Stimulated activated CD4-positive, alpha-beta T cell treated with anti-CD3 and anti-CD28 coated beads, Interleukin-1b, Interleukin-23, amount 100 ng/mL, for 48 hours (primary cell): ENCODE measurements at places on chromosomes 5 and 9.

- DNase-seq, result no peak
Observed at GRCh38 chr9:120434532-120434931, 145.4 kb downstream of the CDK5RAP2 start.

DNA sequence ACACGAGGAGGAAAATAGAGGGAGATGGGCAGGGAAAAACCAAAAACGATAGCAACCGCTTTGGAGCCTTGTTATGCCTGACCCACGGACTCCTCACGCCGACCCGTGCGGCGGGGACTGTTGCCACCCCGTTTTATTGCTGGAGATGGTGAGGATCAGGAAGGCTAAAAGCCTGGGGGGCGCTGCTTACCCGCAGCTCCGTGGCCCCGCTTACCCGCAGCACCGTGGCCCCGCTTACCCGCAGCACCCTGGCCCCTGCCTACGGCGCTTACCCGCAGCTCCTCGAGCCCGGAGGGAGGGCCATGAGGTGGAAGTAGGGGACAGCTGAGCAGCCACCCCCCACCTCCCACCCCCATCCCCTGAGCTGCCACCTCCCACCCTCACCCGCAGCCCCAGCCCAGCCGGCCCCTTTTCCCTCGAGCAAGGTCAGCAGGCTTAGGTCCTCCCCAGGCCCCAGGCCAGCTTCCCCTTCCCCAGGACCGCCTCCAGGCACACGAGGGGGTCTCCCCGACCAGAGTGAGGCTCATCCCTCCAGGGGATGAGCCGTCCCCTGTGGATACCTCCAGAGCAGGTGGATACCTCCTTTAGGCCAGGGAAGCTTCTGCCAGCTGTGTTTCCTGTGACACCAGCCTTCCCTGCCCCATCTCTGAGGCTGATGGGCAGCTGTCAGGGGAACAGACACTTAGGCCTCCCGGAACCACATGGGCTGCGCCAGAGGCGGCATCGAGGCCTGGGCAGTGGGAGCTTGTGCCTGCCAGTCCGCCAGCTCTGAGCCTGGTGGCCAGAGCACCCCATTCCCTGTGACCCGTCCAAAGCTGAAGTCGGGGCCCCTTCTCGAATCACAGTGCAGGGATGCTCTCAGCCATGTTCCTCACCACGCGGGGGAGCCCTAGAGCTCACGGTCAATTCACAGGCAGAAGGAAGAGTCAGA lies 92.3 kb downstream of the LMX1B start:
- DNase-seq, result peak; percentile 71

DNA sequence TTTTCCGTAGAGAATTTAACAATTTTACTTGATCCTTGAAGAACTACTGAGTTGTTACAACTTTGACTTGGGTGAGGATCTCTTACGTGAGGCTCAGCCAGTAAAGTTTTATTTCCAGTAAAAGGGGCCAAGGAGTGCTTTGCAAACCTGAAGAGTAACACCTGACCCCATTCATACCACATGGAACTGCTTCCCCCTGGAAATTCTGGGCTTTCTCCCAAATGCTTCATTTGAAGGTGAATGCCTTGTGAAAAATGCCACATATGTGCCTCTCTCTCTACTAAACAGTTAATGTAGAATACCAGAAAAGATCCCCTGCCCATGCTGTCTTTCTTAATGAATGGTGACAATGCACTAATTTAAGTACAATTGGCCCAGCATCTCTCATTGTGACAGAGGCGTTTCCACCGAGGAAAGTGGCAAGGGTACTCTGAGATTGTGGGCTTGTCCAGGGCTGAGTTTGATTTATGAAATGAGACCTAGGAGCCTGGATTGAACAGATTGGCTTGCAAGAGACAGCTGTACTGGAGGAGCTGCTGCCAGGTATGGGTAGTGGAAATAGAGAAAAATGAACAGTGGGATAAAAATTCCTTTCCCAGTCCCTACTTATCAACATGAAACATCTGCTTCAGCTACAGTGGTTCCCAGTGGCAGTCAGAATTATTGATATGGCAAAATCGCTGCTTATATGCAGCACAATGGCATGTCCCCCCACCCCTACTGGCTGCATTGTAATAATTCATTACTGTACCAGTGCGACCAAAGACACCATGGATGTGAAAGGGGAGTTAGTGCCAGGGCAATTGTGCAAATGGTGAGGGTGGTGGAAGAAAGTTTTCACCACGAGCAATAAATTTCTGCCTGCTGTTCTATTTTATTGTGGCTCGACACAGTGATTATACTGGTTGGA lies 843.7 kb upstream of the WWC1 start:
- DNase-seq, result no peak

- no peak for DNase-seq
Observed at GRCh38 chr9:135165756-135166519, 78.5 kb downstream of the OLFM1 start.

DNA sequence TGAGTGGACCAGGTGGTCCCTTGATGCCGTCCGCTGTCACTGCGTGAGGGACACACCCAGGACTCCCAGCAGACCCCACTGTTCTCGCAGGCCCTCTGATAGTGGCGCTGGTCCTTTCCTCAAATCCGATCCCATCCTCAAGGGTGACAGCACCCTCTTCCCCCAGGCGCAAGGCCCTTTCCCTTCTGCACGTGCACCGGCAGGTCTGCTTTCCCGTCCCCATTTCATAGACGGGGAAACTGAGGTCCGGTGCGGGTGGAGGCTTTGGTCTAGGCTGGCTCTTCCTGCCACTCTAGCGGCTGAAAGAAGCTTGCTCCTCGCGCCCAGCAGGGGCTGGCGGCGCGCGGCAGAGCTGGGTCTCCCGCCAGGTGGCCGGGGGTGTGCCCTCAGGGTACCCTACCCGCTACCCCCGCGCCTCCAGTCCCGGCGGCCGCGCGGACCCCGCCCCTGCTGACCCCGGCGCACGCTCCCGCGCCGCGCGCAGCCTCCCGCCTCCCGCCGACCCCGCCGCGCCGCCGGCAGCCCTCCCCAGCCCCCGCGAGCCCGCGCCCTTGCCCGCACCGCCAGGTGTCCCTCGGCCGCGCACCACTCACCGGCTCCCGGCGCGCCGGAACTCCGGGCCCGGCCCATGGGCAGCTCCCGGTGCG lies 453 bp downstream of the RASGEF1C start:
- DNase-seq, result no peak

GRCh38 chr5:93831449-93831848 lies 90.0 kb upstream of the POU5F2 start:
- DNase-seq, result no peak

DNA sequence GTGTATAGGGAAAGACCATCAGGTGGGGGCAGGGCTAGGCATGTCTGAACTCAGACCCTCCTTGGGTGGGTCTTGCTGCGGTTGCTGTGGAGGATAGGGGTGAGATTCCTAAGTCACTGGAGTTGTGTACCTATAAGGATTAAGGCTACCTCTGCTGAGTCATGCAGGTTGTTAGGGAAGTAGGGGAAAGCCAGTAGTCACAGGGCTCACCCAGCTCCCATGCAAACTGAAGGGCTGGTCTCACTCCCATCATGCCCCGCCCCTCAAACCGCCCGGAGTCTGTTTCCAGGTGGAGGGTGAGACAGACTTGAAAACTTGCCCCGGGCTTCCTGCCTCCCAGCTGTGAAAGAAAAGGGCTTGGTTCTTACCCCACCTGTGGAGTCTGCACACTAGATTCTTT lies 161.8 kb downstream of the CAVIN4 start:
- no peak for DNase-seq

GRCh38 chr5:150576449-150576949 lies 64.0 kb upstream of the SYNPO start:
- no peak for DNase-seq

GRCh38 chr5:137935694-137936093 lies 46.4 kb downstream of the PKD2L2 start:
- no peak for DNase-seq

DNA sequence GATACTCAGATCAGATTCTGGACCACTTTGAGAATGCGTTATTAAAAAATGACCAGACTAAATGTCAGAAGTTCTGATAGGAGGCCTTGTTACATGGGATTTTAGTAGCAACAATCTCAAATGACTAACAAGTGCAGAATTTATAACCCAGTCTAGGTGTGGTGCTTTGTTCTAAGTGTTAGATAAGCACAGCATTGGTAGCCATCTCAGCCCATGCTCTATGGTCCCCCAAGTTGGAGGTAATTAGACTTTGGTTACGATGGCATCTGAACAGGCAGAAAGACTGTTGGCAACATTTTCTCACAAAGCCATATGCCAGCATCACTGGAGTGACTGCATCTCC lies 140.4 kb upstream of the RPS23 start:
- DNase-seq, result no peak

DNA sequence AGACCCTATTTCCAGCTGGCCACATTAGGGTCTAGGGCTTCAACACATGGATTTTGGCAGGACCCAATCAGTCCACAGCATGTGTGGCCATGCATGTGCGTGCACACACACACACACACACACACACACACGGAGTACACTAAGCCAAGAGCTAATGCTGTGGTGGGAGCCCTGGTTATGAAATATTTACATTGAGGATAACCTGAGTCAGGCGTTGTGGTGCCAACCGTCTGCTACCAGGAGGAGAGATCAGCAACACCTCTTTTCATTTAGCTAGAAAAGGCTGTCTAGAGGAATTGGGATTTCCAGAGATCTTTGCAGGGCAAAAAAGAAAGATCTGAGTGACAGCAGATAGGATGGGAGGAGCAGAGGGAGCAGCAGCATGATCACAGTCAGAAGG lies 141.5 kb downstream of the TRPM3 start:
- no peak for DNase-seq

- DNase-seq, result no peak
Observed at GRCh38 chr5:5039918-5040317, 100.2 kb upstream of the ADAMTS16 start.

- no peak for DNase-seq
Observed at GRCh38 chr5:169440107-169440705, 139.3 kb upstream of the SLIT3 start.

GRCh38 chr9:70498866-70499265 lies 84.4 kb upstream of the KLF9 start:
- no peak for DNase-seq

DNA sequence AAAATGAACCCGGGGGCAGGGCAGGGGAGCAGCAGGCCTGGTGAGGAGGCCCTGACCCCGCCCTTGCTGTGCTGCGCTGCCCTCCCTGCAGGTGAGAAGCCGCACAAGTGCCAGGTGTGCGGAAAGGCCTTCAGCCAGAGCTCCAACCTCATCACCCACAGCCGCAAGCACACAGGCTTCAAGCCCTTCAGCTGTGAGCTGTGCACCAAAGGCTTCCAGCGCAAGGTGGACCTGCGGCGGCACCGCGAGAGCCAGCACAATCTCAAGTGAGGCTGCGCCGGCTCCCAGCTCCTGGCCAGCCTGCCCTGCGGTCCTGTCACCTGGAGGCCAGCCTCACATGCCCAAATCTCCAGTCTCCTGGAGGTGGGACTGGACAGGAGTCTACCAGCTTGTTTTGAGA lies 12.3 kb downstream of the GFI1B start:
- no peak for DNase-seq

DNA sequence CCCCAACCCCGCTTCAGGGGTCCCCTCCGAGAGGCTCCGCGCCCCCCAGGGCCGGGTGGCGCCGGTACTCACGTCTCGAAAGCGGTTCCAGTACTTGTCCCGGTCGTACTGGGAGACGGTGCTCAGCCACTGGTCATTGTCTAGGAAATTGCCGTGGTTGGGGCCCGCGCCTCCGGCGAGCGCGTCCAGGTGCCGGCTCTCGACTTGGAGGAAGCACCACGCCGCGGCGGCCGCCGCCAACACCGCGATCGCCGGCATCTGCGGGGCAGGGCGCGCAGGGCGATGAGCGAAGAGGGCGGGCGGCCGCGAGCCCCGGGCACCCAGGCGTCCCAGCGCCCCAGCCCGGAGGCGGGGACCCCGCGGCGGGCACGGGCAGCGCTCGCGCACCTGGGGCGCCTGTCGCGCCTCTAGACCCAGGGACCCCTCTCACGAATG lies 808 bp downstream of the SPOCK1 start:
- no peak for DNase-seq

GRCh38 chr9:87014436-87014835 lies 67.1 kb upstream of the GAS1 start:
- DNase-seq, result no peak

DNA sequence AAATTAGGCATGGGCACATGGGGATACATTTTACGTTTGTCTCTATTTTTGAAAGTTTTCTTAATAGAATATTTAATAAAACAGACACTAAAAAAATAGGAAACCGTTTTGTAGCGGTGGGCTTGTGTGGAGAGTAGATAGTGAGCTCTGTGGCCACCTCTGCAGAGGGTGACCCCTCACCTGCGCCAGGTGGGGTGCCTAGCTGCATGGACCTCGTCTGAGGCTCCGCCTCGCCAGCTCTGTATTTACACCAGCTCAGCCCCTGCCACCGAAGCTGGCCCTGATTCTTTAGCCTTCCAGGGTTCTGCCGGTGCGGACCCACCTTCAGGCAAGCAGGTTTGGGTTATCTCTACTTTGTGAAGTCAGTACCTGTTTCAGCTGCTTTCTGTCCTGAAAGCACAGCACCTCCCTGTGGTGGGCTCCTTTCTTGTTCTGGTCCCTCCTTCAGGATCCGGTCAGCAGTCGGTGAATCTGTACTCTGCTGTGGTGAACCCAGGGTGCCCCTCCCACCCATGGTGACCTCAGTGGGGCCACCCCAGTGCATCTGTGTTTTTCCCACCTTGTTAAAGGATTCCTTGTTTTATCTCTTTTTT lies 105.2 kb upstream of the CACNA1B start:
- DNase-seq, result no peak

- DNase-seq, result peak; percentile 55
Observed at GRCh38 chr5:140402258-140403074, 833 bp downstream of the ANKHD1 start.

- no peak for DNase-seq
Observed at GRCh38 chr9:70552561-70552960, 138.1 kb upstream of the KLF9 start.

DNA sequence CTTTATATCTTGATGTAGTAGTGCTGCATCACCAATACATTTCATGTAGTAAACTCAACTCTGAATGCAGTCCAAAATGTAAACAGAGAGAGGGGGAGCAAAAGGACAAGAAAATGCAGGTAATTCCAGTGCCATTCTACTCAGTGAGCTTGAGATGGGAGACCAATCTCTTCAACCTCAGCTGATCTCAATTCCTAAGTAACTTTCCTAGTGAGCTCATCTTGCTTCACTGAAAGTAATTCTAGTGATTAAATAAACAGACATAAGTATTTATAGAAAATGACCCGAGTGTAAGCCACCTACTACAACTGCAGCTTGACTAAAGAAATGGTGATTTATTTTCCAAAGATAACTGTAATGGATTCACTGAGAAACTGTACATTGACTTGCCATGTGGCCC lies 424.5 kb downstream of the DMRT2 start:
- DNase-seq, result no peak

- DNase-seq, result peak; percentile 11
Observed at GRCh38 chr5:139848508-139849100, 53.0 kb downstream of the PSD2 start.

- DNase-seq, result peak; percentile 61
Observed at GRCh38 chr9:121278477-121279261, 10.7 kb downstream of the GSN start.

- DNase-seq, result no peak
Observed at GRCh38 chr5:153101235-153102180, 389.0 kb upstream of the GRIA1 start.
